Femur (tissue), 1 donor: ENCODE measurements at places on chromosomes 6 and 20.

DNA sequence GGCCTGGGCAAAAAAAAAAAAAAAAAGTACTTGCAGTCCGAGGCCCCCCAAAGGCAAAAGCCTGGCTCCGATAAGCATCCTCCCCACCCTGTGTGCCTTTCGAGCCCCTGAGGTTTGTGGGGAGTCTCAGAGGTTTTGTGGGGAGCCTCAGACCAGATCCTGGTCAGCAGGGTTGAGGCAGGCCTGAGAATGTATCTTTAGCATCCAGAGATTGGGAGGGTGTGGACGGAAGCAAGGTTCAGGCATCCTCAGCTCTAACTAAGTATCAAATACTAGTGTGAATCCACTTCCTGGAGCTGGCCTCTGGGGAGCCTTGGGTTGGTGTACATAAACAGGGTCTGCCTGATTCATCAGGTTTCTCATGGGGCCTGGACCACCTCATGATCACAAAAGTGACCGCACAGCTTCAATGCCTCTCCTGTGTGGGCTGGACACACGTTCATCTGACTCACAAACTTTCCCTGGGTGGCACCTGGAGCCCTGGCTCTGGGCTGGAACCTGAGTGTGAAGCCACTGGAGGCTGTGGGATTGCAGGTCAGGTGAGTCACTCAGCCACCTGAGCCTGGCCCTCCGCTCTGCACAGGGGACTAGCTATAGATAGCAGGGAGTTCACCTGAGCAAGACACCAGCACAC is 24.4 kb downstream of the PCMTD2 start:
- no peak for DNase-seq

GRCh38 chr6:47111685-47112084 is 69.6 kb upstream of the ADGRF1 start:
- DNase-seq: no peak

DNA sequence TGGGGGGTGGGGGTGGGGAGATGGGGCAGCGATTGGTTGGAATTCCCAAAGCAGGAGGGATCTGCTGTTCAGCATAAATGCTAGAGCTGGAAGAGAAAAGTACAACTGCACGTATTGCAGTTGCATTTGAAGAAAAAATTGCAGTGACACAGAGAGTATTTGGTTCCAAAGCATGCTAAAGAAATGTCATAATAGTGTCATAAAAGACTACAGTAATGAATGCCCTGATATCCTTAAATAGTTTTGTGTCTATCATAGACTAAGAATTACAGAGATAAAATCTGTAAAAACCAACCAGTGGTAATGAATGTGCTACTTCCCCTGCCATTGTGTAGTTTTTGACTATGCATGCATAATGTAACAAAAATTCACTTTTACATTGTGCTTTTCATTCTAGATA is 693.6 kb upstream of the SLC35B3 start:
- DNase-seq: no peak

- peak; percentile 37 for DNase-seq
Observed at GRCh38 chr20:62759981-62760431, 36.3 kb upstream of the MRGBP start.

DNA sequence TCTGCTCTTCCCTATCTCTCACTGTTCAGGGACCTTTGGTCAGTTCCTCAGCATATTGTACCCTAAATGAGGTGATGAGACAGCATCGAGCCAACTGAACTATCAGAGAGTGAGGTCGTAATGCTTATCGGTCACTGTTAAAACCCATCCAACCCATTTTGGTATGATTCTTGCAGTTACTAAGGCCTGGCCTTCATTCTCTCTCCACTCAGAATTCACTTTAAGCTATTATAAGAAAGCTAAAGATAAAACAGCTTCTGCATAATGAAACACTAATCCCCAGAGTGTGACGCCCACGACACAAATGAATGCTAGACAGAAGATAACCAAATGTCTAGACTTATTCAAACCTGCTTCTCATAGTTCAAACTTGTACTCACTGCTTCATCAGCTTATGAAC is 175.8 kb downstream of the GMPR start:
- no peak for DNase-seq

- no peak for DNase-seq
Observed at GRCh38 chr6:162270966-162271365, 456.6 kb downstream of the PRKN start.

DNA sequence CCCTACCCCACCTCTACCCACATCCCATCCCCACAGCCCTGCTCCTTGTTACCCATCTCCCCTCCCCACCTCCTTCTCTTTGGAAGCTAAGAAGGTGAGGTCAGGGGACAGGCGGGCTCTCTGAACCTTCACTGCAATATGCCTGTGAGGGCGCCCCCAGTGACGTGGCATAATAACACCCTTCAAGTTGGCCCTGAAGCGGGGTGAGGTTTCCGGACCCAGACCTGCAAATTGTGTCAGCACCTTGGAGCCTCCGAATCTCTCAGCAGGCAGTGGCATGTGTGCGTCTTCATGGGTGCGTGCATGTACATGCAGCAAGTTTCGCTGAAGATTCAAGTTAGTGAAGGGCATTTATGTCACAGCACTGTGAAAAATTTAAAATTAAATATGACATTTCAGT is 114.6 kb downstream of the SOBP start:
- DNase-seq: no peak

- no peak for DNase-seq
Observed at GRCh38 chr6:31352683-31353383, 4.1 kb downstream of the HLA-B start.

- no peak for DNase-seq
Observed at GRCh38 chr20:58579819-58580473, 64.7 kb upstream of the APCDD1L start.

DNA sequence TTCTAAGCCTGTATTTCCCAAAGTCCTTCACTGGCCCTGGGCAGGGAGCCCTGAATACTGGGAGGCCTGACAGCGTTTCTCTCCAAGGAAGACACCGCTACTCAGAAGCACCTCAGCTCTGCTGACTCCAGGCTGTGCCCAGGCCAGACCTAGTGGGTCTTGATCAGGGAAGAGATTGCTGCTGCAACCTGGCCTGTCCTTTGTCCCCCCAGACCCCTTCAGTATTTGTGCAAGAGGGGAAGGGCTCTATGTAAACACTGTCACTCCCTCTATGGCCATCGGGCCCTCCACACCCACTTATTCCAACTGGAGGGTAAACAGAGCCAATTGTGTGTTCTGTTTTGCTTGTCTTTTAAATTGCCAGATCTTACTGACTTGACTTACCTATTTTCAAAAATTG is 20.6 kb downstream of the PLEKHG1 start:
- DNase-seq: no peak

DNA sequence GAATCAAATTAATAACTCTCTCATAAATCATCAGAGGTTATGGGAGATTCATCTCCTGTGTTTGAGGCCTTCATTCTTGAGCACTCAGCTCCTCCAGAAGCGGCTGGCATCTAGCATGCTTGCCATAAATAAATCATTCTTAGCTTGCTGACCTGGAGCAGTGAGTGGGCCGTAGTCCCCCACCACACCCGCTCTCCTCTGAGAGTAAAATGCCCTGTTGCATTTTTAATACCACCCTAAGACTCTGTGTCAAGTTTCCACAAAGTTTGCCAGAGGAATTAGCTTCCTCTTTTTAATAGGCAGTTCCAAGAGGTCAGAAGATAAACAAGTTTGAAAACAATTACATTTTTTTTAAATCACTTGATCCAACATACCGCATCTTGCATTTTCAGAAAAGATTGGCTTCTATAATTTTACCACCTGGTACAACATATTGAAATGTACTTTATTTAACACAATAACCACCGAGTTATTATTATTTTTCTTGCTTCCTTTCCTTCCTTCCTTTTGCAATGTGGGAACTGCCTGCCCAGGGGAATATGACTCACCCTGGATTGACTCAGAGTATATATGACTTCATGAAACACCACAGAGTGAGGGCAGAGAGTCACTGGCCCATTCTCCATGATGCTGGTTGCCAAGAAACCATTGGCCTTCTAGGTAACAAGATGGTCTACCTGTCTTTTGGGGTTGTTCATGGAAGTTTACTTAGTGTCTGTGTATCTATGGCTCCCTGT is 29.4 kb upstream of the CLIC5 start:
- peak; percentile 33 for DNase-seq

DNA sequence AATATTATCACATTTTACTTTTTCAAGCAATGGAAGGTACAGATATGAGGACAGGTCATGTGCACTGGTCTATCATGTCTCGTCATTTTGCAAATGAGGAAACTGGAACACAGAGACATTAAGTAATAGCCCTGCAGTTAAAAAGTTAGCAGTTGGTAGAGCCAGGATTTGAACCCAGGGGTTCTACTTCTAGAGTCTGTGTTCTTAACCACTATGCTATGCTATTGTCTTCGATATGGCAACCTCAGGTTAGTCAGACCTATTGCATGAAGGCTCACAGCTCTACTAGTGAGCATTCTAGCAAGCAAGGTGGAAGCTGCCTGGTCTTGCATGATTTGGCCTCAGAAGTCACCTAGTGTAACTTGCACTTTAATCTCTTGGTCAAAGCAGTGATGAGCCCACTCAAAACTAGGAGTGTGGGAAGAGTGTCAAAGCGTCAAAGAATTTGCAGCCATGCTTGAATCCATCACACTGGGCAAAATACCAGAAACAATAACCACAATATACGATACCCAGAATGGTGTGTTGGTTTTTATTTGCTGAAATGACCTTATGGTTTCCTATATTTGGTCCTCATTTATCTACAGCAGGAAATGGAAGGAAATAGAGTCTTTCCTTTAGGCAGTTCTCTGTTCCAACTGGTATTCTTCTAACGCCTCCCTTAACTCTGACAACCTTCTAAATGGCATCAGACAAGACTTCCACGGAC is 20.4 kb upstream of the BMP2 start:
- no peak for DNase-seq

DNA sequence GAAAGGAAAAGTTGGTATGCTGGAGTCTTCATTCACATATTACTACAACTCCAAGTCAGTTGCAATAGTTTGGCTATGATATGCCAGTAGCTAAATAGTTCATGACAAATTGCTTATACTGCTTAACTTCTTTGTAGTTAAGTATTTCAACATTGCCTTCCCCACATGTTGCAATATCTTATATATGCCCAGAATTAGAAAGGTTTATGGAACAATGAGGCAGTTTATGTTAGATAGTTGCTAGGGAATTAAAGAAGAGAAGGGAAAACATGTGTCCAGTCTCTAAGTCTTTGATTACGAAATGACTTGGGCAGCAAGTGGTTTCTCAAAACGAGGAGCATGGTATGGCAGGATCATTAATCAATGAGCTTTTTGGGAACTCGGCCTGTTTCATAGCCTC is 145.8 kb downstream of the PLCB4 start:
- no peak for DNase-seq

DNA sequence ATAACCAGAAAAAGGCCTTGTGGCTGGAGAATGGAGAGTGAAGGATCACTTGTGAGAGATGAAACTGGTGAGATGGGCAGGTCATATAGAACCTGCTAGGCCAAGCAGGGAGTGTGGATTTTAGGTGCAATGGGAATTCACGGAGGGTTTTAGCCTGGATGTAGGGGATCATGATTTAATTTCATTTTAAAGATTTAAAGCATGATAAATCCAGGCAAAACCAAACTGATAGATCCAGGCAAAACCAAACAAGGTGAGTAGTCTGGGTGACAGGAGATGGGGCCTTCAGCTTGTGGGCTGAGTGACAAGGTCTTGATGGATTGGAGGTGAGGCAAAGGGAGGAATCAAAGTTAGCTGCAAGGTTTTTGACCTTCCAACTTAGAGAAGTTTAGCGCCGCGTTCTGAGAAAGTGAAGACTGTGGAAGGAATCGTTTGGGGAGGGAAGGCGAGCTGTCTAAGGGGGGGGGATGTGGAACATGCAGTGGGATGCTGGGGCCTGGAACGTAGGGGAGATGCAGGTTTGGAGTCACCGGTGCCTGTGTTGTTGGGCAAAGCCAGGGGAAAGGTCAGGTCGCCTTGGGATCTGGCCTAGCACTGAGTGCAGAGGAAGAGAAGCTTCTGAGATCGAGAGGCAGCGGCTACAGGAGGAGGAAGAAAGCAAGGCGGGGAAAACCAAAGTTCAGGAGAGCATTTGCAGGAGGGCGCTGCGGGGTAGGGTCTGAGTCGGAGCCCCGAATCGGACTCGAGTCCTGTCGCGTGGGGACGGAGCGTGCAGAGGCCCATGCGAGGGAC is 1.3 kb upstream of the PLCG1 start:
- no peak for DNase-seq

- DNase-seq: peak; percentile 82
Observed at GRCh38 chr20:50034567-50035180, 51.9 kb downstream of the SNAI1 start.

GRCh38 chr6:107488875-107489635 is 862 bp upstream of the SOBP start:
- peak; percentile 78 for DNase-seq

- no peak for DNase-seq
Observed at GRCh38 chr6:39938773-39939654, 4.8 kb upstream of the MOCS1 start.

DNA sequence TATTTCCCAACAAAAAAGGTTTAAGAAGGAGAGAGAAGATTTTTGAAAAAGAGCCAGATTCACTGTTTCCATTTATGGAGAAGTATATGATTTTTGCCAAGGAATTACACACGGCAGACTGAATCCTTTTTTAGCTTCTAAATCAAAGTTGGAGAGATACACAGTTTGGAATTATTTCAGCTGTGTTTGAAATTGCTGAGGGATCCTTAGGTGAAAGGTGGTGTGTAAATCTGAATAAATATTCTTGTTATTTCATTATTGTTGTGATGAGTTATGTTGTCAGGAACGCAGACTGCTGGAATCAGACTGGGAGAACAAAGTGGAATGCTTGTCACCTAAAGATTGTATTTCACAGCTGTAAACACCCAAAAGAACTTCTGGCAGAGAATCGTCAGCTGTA is 168.5 kb upstream of the AKIRIN2 start:
- DNase-seq: no peak

DNA sequence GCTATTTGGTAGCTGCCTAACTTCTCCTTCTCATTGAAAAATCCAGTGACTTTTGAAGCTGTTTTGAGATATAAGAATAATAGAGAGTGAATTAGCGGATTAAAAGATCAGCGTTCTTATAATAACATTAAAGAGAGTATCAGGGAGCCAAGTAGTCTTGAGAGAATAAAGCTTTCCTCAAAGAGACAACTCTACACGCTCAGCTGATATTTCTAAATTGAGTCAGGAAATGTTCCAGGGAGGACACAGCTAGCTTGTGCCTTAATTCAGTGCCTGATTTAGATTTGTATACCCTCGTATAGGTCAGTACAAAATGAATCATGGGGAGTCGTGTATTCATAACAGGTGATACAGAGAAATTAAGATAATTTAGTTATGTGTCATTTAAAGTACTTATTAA is 75.1 kb upstream of the QKI start:
- no peak for DNase-seq

- no peak for DNase-seq
Observed at GRCh38 chr6:17994019-17994418, 6.6 kb upstream of the KIF13A start.

- DNase-seq: no peak
Observed at GRCh38 chr20:23160536-23161243, 74.6 kb upstream of the CD93 start.
